CD14-positive monocyte (primary cell): ENCODE measurements at places on chromosomes 7 and 10.

DNA sequence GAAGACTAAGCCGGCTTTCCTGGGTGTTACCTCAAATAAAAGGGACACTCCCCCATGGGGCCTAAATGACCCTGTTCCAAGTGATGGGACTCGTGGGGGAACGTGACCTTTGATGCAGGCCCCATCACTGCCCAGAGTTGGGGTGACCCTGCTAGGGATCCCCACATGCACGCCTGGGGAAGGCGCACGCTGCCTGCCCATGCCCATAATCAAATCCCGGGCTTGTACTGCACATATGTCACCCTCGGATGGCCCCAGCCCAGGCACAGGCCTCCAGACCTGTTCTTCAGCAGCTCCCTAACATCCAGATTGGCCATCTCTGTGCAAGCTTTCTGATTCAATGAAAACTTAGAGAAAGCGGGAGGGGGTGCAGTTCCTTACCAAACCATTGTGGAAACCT is 14.7 kb downstream of the EBF3 start:
- no peak for DNase-seq

GRCh38 chr10:117896517-117896916 is 150.2 kb downstream of the RAB11FIP2 start:
- no peak for DNase-seq

GRCh38 chr10:101066146-101066895 is 4.5 kb downstream of the KAZALD1 start:
- DNase-seq: peak; percentile 77

DNA sequence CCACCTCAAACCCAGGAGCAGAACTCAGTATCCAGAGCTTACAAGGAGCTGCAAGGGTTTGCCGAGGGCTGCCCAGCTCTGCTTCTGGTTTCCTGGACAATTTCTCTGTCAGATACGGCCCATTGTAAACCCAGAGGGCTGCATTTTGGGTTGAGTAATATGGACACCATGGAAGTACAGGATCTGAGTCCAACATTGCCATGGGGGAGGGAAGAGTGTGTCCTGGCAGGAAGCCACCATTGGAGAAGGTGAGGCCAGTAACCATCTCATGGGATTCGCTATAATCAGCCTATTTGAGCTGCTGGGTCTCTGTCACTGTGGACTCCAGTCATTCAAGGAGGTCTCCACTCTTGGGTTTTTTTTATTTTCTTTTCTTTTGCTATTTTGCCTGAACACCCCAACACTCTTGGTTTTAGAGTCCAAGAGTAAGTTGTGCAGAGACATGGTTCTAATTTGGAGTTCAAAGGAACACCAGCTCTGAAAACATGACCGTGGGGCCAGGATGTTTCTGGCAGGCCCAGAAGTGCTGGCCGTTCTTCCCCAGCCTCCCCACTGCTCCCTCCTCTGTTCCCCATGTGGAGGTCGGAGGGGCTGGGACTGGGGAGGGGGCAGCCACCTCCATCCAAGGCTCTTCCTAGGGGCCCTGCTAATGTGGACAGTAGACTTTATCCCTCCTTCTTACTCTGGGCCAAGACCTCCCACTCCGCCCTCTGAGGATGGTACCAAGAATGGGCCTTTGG is 46.2 kb downstream of the CHST3 start:
- DNase-seq: no peak

DNA sequence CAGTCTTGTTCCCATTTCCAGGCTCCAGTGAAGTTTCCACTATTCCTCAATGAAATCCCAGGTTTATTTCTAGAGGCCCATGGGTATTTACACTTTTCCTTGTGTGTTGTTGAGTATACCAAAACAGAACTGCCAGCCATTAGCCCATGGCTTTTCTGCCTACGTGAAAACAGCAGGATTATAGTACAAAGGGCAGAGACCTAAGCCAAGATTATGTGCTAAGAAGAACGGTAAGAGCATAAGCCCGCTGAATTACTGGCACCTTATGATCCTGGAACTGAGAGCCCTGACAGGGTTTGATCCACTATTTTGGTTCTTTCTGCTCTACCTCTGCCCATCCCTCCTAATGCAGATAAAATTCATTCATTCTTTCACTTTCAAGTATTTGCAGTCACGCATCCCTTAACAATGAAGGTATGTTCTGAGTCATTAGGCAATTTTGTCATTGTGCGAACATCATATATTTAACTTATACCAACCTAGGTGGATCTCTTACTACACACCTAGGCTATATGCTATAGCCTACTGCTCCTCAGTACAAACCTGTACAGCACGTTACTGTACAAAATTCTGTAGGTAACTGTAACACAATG is 16.0 kb downstream of the SEMA3C start:
- DNase-seq: no peak

DNA sequence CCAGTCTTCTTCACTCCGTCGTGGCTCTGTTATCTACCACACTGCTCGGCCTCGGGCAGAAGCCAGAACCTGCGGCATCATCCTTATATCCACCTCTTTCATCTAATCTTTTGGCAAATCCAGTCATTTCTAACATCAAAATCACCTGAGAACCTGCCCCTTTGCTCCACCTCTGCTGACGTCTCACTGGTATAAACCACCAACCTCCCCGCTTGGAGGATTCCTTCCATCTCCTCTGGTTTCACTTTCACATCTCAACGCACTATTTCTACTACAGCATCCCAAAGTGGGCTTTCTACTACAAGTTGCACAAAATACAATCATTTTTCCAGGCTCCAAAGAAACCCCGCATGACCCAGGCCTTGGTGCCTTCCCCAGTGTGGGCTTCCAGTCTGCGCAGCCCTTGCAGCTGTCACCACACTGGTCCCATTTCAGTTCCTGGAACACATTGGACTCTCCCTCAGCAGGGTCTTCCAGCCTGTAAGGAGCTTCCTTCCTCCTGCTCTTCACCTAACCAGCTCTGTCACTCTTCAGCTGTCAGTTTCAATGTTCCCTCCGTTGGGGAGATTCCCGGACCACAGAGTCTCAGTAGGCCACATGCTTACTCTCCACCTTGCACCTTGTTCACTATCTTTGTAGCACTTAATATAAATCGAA is 85.0 kb downstream of the PRKCQ start:
- no peak for DNase-seq
